Hypothalamus (tissue), 51 donors: ENCODE measurements at places on chromosomes 2 and 18.

DNA sequence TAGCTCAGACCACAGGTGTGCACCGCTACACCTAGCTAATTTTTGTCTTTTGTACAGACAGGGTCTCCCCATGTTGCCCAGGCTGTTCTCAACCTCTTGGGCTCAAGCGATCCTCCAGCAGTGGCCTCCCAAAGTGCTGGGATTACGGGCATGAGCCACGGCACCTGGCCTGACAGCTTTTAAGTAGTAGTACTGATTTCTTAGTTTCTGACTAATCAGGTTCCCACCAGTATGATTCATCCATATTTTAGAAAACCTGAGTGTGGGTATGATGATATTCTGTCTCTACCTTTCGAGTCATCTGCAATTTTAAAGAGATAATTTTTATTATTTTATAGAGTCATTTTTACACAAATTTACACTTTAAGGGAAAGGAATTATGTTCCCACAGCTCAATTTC, 46.4 kb upstream of the GULP1 start:
- DNase-seq = no peak

- DNase-seq = no peak
These were observed 163.3 kb upstream of the ZEB2 start for GRCh38 chr2:144683107-144683753.

GRCh38 chr2:190382851-190383250, 25.3 kb upstream of the MFSD6 start:
- no peak for DNase-seq

GRCh38 chr2:221402072-221402471, 170.0 kb downstream of the EPHA4 start:
- DNase-seq = no peak

GRCh38 chr2:10792001-10792634, 20.5 kb downstream of the PDIA6 start:
- no peak for DNase-seq

GRCh38 chr2:171345971-171346722, 87.6 kb downstream of the METTL8 start:
- no peak for DNase-seq

- no peak for DNase-seq
These were observed 141.2 kb upstream of the CTAGE1 start for GRCh38 chr18:22558945-22559385.

GRCh38 chr2:205749078-205749477, 66.8 kb downstream of the NRP2 start:
- DNase-seq = no peak

GRCh38 chr2:9335322-9335832, 88.0 kb downstream of the ITGB1BP1 start:
- no peak for DNase-seq

DNA sequence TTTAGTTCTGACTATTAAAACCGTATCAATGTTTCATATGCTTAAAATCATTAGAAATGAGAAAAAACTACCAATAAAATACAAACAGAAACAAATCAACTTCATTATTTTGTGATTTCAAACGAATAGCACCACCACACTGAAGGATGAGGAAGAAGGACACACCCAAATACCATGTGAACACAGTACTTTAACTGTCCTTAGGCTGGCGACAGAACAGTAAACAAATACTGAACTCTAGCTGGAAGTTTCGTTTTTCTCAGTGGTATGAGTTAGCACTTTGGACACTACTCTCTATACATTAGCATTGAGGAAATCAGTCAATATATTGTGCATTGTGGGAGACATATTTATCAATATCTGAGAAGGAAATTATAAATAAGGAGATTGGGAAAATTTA, 202.4 kb upstream of the AGAP1 start:
- no peak for DNase-seq
